ENCODE measurements at places on chromosomes 5 and 9.

DNA sequence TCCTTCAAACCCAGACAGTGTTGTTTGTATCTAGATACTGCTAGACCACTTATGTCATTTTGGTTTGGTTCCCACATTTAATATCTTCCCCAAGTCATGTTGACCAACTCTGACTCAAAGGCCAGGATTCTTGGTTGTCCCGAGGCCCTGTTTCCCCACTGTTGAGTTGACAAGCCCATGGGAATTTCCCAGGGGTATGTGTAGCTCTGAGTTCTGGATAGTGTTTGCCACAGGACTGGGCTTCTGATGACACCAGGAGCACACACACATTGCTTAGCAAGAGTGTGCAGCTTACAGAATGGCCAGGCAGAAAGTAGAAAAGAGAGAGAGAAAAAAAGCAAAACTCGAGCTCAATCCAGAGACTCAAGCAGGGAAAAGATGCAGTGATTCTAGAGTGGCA, 214.4 kb downstream of the NXNL2 start:
- DNase-seq = no peak

DNA sequence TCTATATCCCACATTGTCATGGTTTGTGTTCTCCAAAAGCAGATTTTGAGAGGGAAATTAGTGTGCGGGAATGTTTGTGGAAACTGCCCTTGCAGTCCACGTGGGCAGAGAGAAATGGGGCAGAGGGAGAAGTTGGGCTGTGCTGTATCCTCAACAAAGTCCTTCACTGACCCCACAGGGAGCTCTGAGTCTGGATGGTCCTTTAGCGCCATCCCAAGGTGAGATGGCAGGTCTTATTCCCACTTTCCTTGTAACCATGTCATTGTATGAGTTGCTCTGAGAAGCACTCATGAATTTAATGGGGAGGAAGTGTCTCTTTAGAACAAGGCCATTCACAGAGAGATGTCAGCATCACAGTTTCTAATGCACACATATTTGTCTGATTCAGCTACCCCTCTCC, 127.1 kb downstream of the ANKRD18B start:
- DNase-seq = no peak

- no peak for DNase-seq
Measured at GRCh38 chr5:1255081-1255561, 29.9 kb downstream of the SLC6A18 start.

DNA sequence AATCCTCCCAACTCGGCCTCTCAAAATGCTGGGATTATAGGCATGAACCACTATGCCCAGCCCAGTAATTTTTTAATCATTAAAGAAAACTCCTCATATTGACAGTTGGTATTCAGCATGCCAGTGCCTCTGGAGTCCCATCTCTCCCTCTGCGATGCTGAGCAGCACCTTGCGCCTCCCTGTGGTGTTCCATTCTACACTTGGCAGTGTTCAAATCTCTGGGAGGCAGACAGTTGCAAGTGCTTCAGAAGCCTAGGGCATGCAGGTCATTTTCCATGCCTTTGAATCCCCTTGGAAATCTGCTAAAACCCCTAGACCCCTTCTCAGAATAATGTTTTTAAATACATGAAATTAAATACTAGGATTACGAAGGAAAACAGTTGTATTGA, 41.3 kb downstream of the GARNL3 start:
- no peak for DNase-seq

- no peak for DNase-seq
Measured at GRCh38 chr9:116280529-116280928, 126.9 kb downstream of the PAPPA start.

- no peak for DNase-seq
Measured at GRCh38 chr9:22373636-22374035, 73.0 kb upstream of the DMRTA1 start.

- DNase-seq = no peak
Measured at GRCh38 chr5:171689853-171690417, 95.7 kb upstream of the SMIM23 start.

DNA sequence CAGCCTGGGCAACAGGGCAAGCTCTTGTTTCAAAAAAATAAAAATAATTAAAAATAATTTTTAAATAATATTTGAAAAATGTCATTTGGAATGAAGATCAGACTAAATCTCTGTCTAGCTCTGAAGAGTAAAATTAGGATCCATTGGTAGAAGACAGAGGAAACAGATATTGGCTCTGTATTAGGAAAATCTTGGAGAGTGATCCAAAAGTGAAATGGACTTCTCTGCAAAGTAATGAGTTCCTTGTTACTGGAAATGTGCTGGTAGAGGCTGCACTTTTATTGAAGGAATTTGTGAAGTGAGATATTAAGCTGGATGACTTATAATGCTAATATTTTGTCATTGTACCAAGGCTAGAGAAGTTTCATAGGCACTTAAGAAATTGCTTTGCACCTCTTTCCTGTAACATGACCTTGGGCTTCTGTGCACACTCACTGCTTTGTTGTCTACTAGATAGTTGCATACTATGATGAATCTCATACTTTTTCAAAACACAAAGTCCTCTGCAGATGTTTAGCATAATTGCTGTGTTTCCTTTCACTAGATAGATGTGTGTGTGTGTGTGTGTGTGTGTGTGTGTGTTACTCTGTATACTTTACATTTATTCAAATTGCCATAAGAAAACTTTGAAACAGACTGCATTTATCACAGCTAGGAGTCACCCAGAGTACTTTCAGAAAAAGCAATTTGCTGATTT, 13.1 kb downstream of the THBS4 start:
- no peak for DNase-seq

- no peak for DNase-seq
Measured at GRCh38 chr5:73295921-73296320, 122.9 kb downstream of the TMEM174 start.

- DNase-seq = no peak
Measured at GRCh38 chr5:1432296-1432695, 12.9 kb downstream of the SLC6A3 start.

DNA sequence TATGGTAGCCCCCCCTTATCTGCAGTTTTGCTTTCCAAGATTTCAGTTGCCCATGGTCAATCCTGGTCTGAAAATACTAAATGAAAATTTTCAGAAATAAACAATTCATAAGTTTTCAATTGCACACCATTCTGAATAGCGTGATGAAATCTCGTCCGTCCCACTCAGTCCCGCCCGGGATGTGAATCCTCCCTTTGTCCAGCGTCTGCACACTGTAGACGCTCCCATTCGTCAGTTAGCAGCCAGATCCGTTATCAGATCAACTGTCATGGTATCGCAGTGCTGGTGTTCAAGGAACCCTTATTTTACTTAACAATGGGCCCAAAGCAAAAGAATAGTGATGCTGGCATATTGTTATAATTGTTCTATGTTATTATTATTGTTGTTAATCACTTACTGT, 98.6 kb downstream of the TMEM215 start:
- DNase-seq = no peak

DNA sequence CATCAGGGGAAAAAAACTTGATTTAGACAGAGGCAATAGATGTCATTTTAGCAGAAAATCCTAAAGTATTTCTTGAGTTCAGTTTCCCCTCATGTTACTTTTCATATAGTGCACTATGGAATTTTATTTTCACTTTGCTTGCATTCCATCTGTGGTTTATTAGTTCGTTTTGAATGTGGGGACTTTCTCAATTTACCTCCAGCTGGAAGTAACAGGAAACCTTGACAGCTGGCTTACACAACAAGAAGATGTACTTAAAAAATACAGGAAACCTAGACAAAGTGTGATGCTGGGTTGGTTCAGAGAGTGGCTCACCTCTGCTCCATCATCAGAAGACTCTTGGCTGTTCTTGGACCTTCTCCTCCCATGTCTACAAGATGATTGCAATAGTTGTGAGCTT, 567.0 kb downstream of the CETN3 start:
- DNase-seq = no peak

GRCh38 chr9:83472764-83473163, 65.4 kb downstream of the FRMD3 start:
- no peak for DNase-seq

DNA sequence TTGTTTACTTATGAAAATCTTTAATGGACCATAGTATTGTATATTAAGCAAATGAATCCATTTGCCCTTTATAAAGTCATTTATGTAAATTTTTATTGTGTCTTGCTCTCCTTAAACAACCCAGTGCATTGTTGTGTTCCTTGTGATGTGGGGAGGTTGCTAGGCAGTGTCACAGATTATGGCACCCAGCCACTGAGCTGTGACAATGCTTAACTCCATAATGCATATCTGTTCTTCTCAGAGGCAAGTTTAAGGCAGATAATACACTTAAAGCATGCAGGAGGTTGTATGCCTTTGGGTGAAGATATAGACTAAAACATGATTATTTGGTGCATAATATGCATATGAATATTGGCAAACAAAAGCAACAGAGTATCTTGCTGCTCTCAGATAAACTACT, 269.6 kb upstream of the RIOK2 start:
- DNase-seq = no peak

DNA sequence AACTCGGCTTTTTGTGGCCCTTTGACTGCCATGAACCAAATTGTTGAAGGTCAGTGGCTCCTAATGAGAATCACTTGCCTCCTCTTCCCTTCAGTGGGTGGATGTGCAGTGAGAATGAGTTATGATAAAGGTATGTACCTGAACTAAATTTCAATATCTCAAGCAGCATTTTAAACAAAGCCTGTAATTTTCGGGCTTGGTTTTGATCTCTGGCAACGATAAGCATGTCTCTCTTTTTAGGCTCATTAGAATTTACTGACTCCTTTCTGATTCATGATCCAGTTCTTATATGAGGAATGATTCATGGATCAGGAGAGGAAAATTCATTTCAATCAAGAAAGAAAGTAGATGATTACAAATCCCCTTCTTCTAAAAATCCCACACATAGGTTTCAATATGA, 305.5 kb downstream of the ARRDC3 start:
- no peak for DNase-seq

GRCh38 chr9:15543047-15543813, 9.6 kb upstream of the CCDC171 start:
- DNase-seq = no peak

GRCh38 chr9:76681556-76681955, 82.7 kb upstream of the PCA3 start:
- DNase-seq = no peak

- DNase-seq = no peak
Measured at GRCh38 chr9:35568196-35568595, 36.9 kb upstream of the TESK1 start.

- DNase-seq = no peak
Measured at GRCh38 chr5:103224118-103224893, 34.3 kb upstream of the MACIR start.

GRCh38 chr9:123645762-123646161, 284.2 kb downstream of the DENND1A start:
- DNase-seq = no peak

DNA sequence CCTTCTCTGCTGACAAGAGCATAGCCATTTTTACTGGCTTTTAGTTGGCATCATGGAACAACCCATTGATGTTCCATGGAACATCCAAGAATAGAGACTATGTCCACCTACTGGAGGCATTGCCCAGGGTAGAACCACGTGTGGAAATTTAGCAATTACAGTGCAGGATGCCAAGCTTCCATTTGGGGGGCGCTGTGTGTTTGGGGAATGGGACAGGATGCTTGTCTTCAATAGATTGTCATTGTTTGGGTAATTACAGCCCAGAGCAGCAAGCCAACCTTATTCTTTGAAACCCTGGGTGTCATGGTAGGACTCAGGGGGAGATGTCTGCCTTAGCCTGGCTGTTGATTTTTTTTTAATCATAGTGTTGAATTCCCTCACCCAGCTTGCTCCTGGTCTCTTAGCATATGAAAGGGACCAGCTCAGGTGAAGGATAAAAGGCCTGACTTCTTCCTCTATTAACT, 171.1 kb downstream of the DOCK2 start:
- no peak for DNase-seq

DNA sequence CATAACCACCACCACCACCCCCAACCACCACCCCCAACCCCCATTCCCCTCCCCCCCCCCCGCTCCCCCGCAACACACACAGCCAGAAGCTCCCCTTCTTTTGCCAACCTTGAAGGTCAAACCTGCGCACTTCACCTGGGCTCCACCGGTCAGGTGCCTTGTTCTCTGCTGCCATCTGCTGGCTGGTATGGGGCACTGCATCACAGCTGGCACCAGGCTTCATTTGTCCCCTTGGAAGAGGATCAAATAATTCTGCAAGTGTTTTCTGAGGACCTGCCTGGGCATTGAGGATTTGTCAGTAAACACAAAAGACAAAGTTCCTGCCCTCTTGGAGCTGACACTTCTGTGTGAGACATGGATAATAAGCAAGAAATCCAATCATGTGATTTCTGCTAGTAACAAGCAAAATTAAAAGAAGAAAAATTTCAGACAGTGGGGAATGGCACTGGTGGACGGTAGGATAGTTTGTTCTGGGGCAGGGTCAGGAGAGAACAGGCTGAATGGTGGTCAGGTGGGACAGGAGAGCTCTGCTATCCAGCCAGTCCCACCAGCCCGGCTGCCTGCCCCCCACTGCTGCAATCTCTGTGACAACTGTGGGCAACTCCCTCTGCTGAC, 55.6 kb upstream of the LMX1B start:
- DNase-seq = peak; percentile 80
